Uterine smooth muscle cell (primary cell): ENCODE measurements at places on chromosomes 13 and 19. TPM values are rescaled to one million over a fixed set of nuclear protein-coding genes. Genes with fewer than 3 reads are reported as not detected.

Gene CYP4F8
- under 0.01 TPM in 1 of 2 replicates, not detected in the other for total RNA-seq

Gene IL4I1
- total RNA-seq: 1.2 and 1.3 TPM in 2 replicates

Gene CALR3
- 0.22 TPM in 1 of 2 replicates, not detected in the other for total RNA-seq

Gene KCNN1
- total RNA-seq: under 0.01 and 0.11 TPM in 2 replicates

Gene PSG7
- total RNA-seq: not detected in 2 replicates

Gene EGLN2
- total RNA-seq: 116 and 117 TPM in 2 replicates

Gene ZBTB45
- 7.7 and 8.0 TPM in 2 replicates for total RNA-seq
